ENCODE measurements at places on chromosomes 1 and 21.

GRCh38 chr1:44945967-44946366 is 40.4 kb downstream of the EIF2B3 start:
- no peak for DNase-seq

GRCh38 chr1:150576367-150576711 is 3.1 kb downstream of the MCL1 start:
- DNase-seq: no peak

DNA sequence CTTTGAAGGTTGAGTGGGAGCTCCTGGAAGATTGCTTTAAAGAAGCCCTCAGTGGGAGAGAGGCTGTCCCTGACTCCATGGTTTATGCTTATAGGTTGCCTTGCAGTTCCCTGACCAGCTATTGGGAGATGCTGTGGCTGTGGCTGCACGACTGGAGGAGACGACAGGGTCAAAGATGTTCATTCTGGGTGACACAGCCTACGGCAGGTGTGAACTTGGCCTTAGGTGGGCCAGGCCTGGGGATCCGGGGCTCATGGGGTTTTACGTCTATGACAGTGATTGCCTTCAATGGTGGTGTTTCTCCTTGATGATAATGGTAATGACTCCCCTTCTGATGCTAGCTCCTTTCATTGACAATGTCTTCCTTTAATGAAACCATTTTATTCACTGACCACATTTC is 692 bp downstream of the DPH2 start:
- DNase-seq: no peak

- no peak for DNase-seq
Measured at GRCh38 chr1:60010690-60011089, 62.9 kb downstream of the C1orf87 start.

DNA sequence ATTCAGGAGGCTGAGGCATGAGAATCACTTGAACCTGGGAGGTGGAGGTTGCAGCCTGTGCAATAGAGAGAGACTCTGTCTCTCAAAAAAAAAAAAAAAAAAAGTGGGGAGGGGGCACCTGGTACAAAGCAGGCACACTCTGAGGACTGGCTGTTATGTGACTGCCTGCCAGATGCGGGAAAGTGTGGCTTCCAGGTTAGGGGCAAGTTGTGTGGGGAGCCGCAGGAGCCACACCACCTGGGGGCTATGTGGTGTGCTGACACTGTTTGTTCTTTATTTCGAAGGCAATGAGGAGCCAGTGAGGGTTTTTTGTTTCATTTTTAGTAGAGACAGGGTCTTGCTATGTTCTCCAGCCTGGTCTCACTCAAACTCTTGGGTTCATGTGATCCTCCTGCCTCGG is 5.7 kb downstream of the THEMIS2 start:
- no peak for DNase-seq

- DNase-seq: no peak
Measured at GRCh38 chr1:74526708-74527107, 14.3 kb upstream of the LRRC53 start.

GRCh38 chr1:205568469-205569361 is 63.1 kb downstream of the ELK4 start:
- no peak for DNase-seq

DNA sequence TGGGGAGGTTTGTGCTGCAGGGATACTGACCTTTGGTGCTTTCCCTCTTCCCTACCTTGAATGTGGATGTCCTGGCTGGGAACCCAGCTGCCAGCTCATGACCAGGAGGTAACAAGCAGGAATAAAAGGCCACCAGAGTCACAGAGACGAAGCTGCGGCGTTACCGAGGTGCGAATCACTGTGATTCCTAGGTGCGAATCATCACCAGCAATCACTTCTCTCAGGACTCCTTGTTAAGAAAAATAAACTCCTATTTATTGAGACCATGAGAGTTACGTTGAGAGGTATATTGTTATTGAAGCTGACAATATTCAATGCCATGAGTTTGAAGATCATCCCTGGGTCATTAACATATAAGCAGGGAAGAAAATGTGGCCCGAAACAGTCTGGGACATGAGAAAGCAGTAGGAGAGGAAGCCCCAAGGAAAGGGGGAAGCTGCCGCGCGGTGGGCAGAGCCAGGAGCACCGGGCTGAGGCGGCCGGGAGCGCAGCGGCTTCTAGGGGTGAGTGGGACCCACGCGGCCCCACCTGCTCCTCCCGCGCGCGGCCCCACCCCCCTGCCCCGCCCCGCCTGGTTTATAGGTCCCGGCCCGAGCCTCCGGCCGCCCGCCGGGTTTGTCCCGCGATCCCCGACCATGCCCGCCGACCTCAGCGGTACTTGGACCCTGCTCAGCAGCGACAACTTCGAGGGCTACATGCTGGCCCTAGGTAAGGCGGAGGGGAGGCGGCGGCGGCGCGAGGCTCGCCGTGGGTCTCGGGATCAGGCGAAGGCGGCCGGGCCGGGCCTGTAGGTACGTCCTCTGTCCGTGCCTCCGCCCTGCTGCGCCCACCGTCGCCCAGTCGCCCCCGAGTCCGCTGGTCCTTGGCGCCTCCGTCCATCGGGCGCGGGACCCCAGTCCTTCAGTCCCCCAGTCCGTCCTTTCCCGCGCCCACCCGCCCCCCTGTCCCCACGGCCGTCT is at the start of gene RBP7:
RBP7 (plus strand) TSS at position 605 of the 959 bp plus-strand sequence; CDS start at position 636, 31 bp downstream.
- no peak for DNase-seq

- no peak for DNase-seq
Measured at GRCh38 chr1:43565600-43566360, 35.1 kb downstream of the PTPRF start.
